BJ (cell line): ENCODE measurements at places on chromosomes 16 and 17.

DNA sequence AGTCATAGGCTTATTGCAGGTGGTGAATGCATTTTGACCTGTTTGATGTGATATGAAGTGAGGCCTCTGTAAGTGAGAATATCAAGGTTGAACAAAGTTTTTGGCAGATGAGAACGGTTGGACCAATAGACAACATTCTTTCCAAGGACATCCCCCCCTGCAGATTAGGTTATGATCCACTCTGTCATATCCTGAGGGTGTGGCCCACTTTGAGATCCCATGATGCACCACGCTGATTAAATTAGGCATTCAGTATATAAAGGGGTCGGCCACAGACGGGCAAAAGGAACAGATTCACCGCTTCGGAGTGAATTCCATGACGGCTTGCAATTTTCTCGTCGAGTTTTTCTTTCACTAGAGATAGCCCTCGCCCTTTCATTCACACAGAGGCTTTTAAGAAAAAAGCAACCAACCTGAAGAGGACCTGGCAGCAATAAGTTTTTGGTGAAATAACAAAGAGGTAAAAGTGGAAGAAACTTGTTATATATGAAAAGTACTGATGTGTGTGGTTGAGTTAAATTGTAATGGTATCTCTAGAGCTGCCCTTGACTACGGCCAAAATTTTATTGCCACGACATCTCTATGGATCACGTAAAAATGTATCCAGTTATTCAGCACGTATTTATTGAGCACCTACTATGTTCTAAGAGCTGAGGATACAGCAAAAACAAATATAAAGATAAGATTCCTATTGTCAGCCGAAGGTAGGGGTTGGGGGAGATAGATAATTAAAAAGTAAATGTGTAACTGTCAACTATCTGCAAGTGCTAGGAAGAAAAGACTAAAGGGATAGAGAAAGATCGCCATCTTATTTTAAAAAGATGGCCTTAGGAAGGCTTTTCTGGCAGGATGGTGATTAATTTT, 1.7 kb upstream of the RBBP6 start:
- no peak for DNase-seq

- no peak for DNase-seq
Measured at GRCh38 chr16:14497245-14498082, 132.6 kb downstream of the PARN start.

DNA sequence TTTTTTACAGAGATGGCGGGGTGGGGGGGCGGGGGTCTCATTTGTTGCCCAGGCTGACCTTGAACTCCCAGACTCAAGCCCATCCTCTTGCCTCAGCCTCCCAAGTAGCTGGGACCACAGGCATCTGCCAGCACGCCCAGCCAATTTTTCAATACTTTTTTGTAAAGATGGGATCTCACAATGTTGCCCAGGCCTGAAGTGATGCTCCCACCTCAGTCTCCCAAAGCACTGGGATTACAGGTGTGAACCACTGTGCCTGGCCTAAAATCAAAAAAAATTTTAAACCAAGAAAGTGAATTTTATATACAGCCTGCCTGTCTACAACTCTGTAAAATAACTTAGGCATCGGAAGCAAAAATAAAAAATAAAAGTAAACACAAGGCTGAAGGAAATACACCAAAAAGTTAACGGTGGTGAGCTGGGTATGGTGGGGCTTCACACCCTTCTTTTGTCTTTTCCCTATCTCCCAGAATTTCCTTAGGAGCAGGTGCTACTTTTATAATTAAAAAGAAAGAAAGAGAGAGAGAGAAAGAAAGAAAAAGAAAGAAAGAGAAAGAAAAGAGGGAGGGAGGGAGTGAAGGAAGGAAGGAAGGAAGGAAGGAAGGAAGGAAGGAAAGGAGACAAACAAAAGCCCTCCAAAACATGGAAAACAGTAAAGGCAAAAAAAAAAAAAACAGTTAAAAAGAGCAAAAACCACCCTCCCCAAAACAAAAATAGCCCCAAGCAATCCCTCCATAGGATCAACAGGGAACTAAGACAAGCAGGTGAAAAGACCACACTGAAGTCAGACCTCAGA, 51.4 kb downstream of the TBC1D16 start:
- no peak for DNase-seq

DNA sequence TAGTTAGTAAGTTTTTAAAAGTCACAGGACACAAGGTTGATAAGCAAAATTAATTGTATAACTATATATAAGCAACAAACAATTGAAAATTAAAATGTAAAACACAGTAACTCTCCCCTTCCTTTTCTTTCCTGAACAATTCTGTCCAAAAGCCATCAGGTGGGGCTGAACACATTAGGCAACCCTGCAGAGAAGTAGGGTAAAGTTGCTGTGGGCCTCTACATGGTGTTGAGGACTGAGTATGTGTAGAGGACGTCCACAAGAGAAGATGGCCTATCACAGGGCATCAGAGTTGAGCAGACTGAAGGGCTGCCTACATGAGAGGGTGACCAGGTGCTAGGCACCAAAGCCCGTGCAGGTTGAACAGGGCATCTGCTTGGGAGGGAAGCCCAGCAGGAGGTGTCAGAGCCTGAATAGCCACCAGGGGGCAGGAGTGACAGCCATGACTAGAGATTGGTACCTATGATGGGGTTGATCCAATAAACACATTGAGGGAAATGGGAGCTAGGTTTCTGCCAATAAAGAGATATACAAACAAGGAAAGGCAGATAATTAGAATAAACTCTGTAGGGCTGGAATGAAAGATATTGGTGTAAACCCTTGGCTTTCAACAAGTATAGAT, 415.1 kb downstream of the NPIPA8 start:
- no peak for DNase-seq

DNA sequence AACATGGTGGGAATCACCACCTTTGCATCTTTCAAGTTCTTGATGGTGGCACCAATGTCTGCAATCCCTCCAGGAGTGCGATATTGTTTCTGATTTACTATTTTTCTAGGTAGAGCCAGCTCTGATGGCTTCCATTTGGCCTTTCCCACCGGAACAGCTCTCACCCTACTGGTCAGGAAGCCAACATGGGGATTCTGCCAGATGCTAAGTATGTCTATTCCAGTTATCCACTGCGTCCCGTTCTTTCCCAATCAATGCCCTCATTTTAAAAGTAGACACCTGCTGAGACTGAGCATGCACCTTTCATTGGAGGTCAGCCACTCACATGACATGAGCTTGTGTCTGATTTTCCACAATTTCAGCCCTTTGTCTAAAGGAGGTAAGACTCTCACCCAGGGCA, 23.5 kb downstream of the ZZEF1 start:
- DNase-seq, result no peak

- no peak for DNase-seq
Measured at GRCh38 chr17:78223061-78223460, 8.4 kb upstream of the TMEM235 start.

DNA sequence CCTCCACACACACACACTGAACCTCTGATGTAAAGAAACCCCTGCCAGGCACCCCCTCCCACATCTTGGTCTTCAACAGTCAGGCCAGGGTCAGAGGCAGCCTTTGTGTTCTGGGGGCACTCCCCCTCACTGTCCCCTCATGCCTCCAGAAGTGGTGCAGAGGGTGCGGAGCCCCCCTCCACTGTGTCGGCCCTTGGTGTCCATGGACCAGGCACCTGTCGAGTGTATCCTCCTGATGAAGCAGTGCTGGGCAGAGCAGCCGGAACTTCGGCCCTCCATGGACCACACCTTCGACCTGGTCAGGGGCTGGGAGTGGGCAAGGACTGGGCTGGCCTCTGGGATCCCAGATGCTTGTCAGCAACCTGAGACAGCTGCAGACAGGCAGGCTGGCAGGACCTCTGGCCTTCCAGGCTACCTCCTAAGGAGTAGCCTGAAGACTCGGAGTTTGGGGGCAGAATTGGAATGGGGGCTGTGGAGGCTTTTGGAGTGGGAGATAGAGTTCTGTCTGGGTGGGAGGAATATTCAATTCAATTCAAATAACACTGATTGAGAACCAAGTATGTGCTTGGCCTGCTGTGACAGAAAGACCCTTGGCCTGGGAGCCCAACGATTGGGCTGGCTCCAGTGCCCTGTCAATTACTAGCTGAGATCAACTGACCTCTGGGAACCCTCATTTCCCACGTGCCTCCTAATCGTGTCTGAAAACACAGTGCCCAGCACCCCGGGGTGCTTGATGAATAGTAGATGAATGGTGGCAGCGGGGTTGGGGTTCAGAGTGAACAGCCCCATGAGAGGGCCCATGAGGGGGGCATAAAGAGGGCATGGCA, 11.5 kb downstream of the GUCY2D start:
- DNase-seq, result no peak

- no peak for DNase-seq
Measured at GRCh38 chr16:87057211-87057881, 259.8 kb downstream of the C16orf95 start.

DNA sequence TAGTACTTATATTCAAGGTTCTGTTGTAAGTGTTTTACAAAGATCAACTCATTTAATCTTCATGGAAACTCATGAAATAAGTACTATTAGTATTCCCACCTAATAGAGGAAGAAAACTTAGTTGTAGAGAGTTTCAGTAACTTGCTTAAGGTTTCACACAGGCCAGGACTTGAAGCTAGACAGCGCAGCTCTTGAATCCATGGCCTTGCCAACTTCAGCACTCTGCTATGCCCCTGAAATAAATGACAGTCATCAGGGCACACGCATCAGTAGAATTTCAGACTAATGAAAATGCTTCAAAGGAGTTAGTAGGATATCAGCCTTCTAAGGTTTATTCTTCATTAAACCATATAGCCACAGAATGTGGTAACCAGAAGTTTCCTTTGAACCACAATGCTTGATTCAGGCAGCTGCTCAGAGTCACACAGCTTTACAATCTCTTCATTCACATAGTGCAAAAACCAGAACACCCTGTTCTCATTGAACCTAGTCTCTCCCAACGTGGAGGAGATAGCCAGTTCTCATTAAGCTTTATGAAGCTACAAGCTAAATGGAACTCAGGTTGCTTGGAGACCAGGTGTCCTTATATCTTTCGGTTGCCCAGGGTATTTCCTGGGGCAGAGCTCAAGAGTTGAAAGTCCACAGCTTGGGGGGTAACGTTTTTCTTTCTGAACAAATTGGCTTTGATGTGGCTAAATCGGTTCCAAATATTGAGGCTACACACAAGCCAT, 39.7 kb downstream of the KCNJ2 start:
- no peak for DNase-seq

- no peak for DNase-seq
Measured at GRCh38 chr17:78617511-78618061, 40.4 kb upstream of the DNAH17 start.

GRCh38 chr17:67931227-67931626, 65.0 kb downstream of the C17orf58 start:
- no peak for DNase-seq

- DNase-seq, result no peak
Measured at GRCh38 chr17:76246080-76247066, 6.1 kb upstream of the RNF157 start.

DNA sequence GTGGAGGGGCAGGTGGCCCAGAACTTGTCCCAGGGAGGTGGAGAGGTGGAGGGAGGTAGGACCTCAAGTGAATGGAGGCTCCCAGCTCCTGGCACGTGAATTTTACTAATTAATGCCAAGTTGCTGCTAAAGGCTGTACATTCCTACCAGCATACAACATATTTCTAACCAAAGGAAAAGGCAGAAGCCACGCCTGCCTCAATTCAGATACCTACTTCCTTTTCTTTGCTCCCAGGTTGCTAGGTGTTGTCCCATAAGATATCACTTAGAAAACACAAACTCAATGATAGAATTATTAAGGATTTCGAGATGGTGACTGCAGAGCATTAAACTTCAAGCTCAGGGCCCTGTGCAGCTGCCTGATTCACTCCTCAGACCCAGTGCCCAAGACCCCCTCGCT, 20.5 kb upstream of the SMPD3 start:
- DNase-seq, result no peak

DNA sequence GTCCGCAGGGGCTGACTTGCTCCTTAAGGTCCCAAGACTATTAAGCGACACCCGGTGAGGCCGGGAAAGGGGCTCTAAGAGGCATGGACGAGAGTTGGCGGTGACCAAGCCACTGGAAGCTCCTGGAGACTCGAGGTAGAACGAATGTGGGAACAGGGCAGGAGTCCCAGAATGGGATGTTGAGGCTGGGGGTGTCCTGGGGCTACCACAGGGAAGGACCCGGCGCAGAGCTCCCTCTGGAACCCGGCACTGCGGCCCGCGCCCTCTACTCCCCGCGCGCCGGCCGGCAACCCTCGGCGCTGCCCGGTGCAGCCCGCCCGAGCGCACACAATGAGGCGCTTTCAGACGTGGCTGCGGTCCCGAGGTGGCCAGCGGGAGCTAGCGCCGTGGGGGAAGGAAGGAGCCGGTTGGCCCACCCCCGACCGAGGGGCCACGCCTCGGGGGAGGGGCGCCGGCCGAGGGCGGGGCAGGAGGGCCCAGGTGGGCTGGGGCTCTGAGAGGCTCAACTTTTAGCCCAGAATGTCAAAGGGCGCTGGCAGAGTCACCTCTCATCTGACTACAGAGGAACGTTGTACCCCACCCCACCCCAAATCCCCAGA, at the start of gene CHST6:
CHST6 (minus strand) TSS at position 366 of the 599 bp plus-strand sequence. CDS start 15,613 bp downstream, outside the sequence.
- DNase-seq, result no peak

GRCh38 chr16:57826706-57827625, 24.7 kb upstream of the KIFC3 start:
- no peak for DNase-seq

DNA sequence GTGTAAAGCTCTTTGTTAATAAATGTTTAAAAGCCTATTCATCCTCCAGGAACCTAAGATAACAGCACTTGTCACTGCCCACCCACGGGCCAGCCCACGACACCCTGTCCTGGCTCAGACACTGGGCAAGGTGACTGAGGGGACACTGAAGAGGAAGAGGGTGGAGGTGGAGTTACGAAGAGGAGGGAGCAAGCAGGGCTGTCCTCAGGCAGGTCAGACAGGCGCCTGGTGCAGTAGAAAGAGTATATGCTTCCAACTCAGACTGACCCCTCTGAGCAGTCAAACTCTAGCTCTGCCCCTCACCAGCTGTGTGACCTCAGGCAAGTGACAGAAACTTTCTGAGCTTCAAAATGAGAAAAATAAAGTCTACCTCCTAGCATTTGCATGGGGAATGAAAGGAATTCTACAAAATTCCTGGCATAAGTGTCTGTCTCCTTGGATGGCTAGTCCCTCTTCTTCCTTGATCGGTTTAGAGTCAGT, 22.8 kb downstream of the TEX2 start:
- no peak for DNase-seq

DNA sequence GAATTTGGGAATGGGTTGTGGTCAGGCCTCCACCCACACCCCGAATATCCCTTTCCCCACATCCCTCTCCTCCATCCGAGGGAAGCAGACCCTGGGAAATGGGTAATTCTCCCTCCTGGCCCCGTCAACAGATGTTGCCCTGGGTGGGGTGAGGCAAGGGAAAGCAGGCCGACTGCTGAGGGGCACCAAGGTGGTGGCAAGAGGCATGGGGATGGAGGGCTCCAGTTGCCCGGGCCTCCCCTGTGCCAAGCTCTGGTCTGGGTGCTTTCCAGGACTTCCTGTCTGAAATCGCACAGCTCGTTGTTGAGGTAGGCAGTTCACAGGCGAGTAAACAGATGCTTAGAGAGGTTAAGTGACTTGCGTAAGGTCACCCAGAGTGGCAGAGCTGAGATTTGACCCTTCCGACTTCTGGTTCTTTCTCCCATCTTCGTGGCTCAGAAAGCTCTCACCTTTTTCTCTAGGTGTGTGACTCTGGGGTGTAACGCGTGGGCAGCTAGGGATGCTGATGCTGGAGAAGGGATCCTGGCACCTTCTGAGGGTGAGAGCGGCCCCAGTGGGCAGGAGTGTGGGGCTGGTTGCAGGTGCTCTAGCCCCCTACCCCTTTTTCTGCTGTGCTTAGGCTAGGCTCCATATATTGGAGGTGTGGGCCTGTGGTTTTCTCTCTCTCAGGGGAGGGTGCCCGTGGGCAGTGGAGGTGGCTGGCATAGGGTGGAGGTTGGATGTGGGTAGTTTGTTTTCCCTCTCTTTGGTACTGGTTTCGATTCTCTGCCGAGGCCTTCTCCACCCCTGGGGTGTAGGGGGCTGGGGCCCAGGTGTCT, 17.2 kb downstream of the RARA start:
- no peak for DNase-seq
